ENCODE measurements at places on chromosomes 7 and 10.
A peak's percentile ranks its signal among the peaks of the same experiment; 100 is the strongest.

DNA sequence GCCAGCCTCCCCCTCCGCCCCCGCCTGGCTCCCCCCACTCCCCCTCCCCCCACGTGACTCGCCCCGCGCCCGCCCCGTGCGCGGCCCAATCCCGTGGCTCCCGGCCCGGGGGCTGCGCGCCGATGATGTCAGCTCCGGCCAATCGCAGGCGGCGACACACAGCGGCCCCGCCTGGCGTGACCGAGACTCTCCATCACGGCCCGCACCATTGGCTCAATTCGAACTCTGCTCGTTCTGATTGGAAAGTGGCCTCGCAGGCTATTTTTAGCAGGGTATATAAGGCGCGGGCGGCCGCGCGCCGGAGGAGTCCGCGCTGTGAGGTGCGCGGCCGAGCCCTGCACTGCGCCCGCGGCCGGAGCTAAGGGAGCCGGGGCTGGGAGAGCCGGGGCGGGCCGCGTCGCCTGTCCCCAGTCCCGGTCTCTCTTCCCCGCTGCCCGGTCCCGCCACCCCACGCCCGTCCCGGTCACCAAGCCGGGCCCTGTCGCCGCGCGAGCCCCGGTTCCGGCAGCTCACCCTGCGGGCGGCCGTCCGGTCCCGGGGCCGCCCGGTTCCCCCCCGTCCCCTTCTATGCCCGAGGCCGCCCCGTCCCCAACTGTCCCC is 342 bp upstream of the KLF6 start:
- peak; percentile 94 for DNase-seq

- no peak for DNase-seq
Measured at GRCh38 chr7:25305831-25306230, 77.5 kb upstream of the NPVF start.

DNA sequence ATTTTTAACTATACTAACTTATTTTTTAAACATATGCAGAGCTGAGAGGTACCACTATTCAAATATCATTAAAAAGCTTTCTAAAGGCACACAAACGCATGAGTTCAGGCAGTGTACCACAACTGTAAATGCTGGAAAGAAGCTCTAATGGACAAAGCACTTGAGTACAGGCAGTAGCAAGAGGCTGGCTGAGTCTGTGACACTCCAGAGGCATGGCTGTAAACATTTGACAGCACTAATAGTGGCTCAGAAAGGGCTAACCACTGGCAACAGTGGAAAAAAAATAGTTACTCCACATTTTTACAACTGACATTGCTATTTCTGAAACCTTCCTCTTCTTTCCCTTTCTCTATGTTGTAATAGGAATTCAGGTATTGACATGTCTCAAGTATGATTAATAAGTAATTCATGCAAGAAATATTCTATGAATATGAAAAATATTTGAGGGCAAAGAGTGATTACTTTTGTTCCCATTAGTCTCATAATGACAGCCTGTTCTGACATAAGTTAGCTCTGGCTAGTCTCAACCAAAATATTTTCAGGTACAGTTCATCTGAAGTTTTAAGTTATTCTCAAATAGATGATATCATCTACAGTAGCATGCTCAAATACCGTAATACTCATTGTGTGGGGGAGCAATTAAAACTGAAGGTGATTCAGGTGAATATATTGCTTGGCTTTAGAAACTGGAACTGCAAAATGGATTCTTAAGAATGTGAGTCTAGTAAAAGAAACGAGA is 324.0 kb upstream of the POT1 start:
- DNase-seq = no peak

GRCh38 chr7:43758029-43758821 is at the start of gene BLVRA:
Gene BLVRA, plus strand, starts transcription at chr7:43758680. Its CDS starts 12,479 bp downstream, at chr7:43771159.
- DNase-seq = peak; percentile 73

DNA sequence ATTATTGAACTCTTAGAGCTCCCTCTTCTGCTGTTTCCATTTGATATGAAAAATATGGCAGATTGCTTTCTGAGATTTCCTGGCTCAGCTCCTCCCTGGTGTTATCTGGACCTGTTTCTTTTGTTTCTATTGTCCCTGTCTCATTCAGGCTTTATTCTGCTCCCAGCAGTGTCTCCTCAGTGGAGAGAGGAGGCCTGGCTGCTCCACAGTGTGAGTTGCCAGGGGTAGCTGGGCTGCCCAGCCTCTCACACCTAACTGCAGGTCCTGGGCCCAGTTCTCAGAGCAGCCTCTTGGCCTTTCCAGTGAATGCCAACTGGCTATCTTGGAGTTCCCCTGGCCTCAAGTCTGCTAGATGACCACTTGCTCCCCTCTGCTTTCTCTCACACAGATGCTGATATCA is 127.0 kb downstream of the VPS41 start:
- DNase-seq = no peak

DNA sequence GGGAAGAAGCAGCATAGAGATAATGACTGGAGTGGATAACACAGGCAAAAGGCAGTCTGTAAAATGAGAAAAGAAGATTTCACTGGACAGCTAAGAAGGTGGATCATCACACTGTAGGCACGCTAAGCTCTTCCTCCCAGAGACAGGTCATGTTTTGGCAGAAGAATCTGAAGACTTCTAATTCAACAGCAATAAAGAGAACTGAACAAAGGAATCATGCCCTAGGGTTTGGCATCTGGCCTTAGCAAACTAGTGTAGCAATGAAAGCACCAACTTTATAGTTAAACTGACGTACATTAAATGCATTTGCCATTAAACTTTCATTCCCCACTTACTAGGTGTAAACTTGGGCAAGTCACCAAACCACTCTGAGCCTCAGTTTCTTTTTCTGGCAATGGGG is 84.4 kb upstream of the SEM1 start:
- DNase-seq = peak; percentile 38

GRCh38 chr10:19833170-19833824 is 17.1 kb downstream of the PLXDC2 start:
- DNase-seq = no peak

GRCh38 chr7:6027806-6028365 is 3.3 kb upstream of the ANKRD61 start:
- DNase-seq = no peak

GRCh38 chr7:7857143-7857583 is 111.4 kb upstream of the GLCCI1 start:
- DNase-seq = no peak

DNA sequence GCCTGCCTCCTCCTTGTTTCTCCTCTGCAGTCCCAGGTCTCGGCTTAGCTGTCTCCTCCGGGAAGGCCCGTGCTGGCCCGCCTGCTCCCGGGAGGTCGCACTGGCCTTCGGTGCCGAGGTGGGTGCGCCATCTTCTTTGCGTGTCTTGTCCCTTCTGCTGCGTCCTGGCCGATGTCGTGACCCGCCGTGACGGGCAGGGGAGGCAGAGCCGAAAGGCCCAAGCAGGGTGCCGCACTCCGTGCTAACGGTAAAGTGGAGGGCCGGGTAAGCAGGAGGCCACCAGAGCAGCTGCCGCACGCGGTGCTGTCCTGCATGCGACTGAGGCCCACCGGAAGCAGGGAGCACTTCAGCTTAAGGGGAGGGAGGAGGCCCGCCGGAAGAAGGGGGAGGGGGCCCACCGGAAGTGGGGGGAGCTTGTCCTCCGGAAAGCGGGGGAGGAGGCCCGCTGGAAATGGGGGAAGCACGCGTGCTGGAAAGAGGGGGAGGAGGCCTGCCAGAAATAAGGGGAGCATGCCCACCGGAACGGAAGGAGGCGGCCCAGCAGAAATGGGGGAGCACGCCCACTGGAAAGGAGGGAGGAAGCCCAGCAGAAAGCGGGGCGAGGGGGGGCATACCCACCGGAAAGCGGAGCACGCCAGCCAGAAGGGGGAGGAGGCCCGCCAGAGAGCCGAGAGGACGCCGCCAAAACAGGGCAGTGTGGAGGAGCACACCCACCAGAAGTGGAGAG is 71.4 kb downstream of the PROSER2 start:
- DNase-seq = no peak

- DNase-seq = no peak
Measured at GRCh38 chr10:49187950-49188761, at the start of gene TMEM273. Gene TMEM273, minus strand, starts transcription at chr10:49188391. Its CDS starts 55 bp downstream, at chr10:49188336.

- no peak for DNase-seq
Measured at GRCh38 chr7:37230221-37230620, 218.4 kb downstream of the ELMO1 start.

DNA sequence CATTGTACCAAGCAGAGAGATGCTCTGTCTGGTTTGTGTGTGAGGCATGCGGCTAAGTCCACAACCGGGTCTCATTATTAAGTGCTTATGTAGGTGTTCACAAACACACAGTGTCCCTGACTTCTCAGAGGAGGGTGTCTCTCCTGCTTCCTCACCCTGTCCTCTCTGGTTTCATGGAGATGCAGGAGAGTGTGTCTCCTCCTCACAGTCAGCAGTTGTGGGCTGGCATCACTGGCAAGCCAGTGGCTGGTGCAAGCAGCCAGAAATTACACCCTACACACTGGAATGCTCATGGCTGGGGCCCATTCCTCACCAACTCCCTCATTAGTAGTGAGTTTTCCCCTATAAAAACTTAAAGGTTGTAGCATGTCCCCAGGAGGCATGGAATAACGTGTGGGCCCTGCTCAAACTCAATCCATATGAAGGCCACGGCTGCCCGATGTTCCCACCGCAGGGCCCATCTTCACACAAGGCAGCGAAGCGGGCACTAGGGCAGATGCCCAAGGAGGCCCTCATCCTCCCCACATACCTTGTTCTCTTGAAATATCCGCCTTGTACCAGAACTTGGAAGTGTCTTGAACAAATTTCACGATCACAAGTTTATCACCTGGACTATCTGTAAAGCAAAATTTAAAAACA is 280.1 kb downstream of the TNS3 start:
- no peak for DNase-seq

GRCh38 chr10:119031496-119032059 is 2.1 kb downstream of the NANOS1 start:
- no peak for DNase-seq

DNA sequence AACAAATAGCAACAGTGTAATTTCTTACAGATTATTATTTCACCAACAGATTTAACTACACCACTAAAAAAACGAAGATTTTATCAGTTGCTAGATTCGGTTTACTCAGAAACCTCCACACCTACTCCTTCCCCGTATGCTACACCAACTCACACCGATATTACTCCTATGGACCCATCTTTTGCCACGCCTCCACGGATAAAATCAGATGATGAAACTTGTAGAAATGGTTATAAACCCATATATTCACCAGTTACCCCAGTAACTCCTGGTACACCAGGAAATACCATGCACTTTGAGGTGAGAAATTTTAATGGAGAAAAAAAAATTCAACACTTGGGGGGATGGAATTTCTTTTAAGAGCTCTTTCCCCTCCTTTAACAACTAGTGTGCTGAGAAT is 92.5 kb downstream of the KMT2E start:
- DNase-seq = no peak

DNA sequence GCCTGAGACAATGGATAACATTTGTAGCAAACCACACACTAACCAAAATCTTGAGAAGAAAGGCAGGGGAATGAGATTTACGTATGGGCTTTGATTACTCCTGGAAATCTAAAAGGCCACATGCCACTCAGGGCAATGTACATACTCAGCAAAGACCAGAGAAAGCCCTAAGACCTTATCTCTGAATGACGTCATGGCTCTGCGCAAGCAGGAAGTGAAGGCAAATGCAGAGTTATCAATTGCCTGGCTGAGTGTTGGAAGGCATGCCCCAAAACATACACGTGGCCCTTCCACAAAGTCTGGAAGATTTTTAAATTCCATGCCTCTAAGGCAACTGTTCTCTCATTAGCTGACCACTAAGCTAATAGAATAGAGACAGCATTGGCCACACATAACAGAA is 90.9 kb upstream of the NRBF2 start:
- DNase-seq = no peak

DNA sequence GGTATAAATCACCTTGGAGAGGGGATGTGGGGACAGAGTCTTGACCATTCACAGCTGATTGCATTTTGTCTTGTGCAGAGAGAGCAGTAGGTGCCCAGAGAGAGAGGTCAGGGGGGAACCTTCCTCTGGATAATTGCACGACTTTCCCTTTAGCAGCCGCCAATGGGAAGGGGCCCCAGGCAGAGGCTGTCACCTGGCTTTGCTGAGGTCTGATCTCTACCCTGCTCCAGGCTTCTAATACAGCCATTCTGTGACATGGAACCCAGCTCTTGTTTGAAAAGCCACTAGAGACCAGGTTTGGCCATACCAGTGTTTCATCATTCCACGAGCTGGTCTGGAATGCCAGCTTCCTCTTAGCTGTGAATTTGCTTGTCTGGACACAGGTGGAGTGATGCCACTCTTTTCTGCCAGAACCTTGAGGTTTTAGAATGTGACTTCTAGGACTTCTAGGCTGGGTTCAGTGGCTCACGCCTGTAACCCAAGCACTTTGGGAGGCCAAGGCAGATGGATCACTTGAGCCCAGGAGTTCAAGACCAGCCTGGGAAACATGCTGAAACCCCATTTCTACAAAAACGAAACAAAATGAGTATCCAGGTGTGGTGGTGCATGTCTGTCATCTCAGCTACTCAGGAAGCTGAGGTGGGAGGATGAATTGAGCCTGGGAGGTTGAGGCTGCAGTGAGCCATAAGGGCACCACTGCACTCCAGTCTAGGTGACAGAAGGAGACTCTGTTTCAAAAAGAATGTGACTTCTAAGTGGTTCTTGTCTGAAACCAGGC is 159.9 kb downstream of the CAMK1D start:
- no peak for DNase-seq

GRCh38 chr7:29177963-29178600 is 16.5 kb upstream of the CHN2 start:
- DNase-seq = no peak

DNA sequence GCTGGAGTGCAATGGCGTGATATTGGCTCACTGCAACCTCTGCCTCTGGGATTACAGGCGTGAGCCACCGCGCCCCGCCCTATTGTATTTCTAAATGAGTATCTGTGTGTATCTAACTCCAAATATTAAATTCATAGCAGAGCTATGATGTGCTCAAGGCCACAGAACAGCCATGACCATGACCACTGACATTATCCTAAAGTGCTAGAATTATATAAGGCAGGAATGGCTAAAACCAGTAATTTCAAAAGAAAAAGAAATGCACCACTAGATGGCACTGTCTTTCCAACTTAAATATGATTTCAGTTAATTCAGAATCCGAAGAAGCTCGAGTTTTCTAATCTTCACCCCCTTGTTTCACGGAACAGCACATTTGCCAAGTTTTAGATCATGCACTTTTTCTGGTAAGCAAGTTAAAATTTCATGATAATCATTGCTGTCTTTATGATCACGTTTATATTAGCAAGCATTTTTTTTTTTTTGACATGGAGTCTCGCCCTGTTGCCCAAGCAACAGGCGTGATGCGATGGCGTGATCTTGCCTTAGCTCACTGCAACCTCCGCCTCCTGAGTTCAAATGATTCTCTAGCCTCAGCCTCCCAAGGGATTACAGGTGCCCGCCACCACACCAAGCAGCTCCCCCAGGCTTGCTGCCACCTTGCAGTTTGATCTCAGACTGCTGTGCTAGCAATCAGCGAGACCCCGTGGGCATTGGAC is 65.3 kb downstream of the OR13A1 start:
- DNase-seq = peak; percentile 47

- no peak for DNase-seq
Measured at GRCh38 chr10:31752170-31752569, 176.5 kb downstream of the ARHGAP12 start.

DNA sequence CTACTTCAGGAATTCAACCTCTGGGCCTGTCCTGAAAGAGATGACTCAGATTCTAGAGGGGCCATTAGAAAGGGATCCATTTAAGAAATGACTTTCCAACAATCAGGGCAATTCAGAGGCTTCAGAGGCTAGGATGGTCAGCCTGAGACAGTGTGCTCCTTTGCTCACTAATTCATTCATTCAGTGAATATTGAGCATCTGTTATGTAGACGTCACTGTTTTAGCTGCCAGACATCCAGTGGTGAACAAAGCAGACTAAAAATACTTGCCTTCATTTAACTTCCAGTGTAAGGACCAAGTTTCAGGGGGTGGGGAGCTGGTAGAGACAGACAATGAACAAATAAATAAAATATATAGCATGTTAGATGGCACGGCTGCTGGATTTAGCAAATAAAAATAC is 1.6 kb downstream of the KIAA1217 start:
- DNase-seq = no peak

- no peak for DNase-seq
Measured at GRCh38 chr10:50511492-50512213, 112.1 kb downstream of the SGMS1 start.
